Fibroblast of villous mesenchyme (primary cell): ENCODE measurements at places on chromosomes 16 and 17. TPM values are rescaled to one million over a fixed set of nuclear protein-coding genes. Genes with fewer than 3 reads are reported as not detected.

The MMP15 gene
- 2.6 and 2.9 TPM in 2 replicates for total RNA-seq

The KRT40 gene
- total RNA-seq: not detected in 2 replicates

The SLC9A5 gene
- total RNA-seq: 1.9 and 2.2 TPM in 2 replicates

The TBC1D3G gene
- total RNA-seq: not detected in 2 replicates

- no peak for DNase-seq
Measured at GRCh38 chr17:50050431-50051032, 5.4 kb upstream of the ITGA3 start.

- DNase-seq: no peak
Measured at GRCh38 chr17:66487121-66487520, 184.7 kb downstream of the PRKCA start.

DNA sequence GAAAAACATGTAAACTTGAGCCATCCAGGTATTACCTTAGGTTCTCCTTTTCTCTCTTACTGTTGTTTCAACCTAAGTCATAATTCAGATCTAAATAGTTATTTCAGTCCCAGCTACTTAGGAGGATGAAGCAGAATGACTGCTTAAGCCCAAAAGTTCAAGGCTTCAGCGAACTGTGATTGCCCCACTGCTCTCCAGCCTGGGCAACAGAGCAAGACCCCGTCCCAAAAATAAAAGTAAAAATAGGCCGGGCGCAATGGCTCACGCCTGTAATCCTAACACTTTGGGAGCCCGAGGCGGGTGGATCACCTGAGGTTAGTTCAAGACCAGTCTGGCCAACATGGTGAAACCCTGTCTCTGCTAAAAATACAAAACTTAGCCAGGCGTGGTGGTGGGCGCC lies 9.6 kb downstream of the MEIOB start:
- no peak for DNase-seq

GRCh38 chr16:67260426-67261063 lies 11.8 kb downstream of the SLC9A5 start:
- DNase-seq: peak; percentile 76

GRCh38 chr17:82592289-82592766 lies 55.9 kb downstream of the WDR45B start:
- peak; percentile 29 for DNase-seq

- no peak for DNase-seq
Measured at GRCh38 chr16:10921536-10922327, 20.5 kb downstream of the DEXI start.

DNA sequence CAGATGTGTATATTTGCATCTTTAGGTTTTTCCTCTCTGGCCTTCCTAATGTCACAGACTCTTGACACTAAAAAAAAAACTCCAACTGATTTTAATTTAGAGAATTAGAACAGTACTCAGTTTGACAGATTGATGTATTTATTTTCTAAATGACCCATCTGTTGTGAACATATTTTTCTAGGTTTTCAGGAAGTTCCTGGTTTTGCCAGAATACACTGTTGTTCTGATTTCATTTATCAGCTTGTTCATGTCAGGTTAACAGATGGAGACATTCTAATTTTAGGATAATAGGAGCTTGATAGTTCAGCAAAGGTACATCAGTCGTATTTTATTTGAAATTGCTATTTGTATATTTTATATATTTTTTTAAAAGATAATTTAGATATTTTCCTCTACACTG lies 133.4 kb downstream of the TANC2 start:
- no peak for DNase-seq

GRCh38 chr16:66030036-66030435 lies 336.5 kb upstream of the CDH5 start:
- DNase-seq: no peak

- DNase-seq: peak; percentile 91
Measured at GRCh38 chr16:86578061-86578599, at the start of gene FOXL1. Gene FOXL1, plus strand, starts transcription at chr16:86578549. Its CDS starts 175 bp downstream, at chr16:86578724.
